ENCODE measurements at places on chromosomes 1 and 21.
A peak's percentile ranks its signal among the peaks of the same experiment; 100 is the strongest.

DNA sequence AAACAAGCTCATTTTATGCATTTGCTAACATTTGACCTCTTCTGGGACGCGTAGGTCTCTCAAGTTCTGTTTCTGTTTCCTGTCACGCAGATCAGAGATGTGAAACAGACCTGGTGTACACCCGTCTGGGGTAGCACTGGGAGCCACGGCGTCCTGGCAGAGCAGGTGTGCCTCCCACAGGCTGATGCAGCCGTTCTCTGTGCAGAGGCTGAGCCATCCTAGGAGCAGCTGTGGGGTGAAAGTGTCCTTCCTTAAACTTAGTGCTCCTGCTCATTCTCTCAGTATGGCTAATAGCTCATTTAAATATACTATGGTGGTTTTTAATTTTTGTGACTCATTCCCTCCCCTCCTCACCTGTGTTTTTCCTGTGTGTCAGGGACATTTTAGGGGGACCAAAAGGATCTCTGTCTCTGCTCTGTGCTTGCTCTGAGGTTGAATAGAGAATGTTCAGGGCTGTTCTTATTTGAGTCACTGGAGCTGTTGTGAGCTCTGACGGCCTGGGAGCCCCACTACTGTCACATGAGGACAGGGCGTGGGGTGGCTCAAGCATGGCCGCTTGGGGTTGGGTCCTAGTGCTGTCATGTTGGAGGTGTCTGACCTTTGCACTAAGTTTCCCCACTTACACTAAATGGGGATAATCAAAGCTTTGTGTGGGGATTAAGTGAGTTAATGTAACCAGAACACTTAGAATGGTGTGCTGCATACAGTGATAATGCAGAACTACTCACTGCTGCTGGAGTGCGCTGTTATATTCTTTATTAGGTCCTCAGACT is 43.0 kb downstream of the GALNT2 start:
- no peak for DNase-seq

GRCh38 chr1:58721247-58721820 is 21.5 kb upstream of the MYSM1 start:
- DNase-seq, result no peak

GRCh38 chr1:111990026-111990877 is 784 bp upstream of the KCND3 start:
- DNase-seq, result peak; percentile 55

- peak; percentile 85 for DNase-seq
These were observed 92.1 kb upstream of the CD53 start for GRCh38 chr1:110780600-110781484.

DNA sequence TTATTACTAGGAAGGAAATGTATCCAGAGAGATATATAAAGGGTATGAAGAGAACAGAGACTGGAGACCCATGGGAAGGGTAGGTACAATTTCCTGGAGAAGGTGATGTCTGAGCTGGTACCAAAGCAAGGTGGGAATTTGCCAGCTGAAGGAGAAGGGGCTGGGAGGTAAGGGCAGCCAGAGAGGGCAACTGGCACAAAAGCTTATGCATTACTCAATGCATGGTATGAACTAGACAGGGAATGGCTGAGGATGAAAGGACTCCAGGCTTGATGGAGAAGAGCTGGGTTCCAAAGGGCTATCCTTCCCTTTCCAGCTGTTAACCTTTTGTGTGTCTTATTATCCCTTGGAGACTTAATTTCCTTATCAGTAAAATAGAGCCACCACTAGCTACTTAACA is 113.6 kb upstream of the GADD45A start:
- DNase-seq, result no peak

DNA sequence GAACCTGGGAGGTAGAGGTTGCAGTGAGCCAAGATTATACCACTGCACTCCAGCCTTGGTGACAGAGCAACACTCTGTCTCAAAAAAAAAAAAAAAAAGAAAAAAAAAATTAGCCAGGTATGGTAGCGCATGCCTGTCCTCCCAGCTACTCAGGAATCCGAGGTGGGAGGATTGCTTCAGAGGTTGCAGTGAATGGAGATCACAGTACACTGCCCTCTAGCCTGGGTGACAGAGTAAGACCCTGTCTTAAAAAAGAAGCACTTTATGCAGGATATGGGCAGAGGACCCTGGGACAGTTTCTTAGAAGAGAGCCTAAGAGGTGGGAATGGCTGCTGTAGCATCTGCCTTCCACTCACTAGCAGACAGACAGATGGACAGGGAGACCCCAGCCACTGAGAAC is 23.0 kb downstream of the IQGAP3 start:
- DNase-seq, result no peak

DNA sequence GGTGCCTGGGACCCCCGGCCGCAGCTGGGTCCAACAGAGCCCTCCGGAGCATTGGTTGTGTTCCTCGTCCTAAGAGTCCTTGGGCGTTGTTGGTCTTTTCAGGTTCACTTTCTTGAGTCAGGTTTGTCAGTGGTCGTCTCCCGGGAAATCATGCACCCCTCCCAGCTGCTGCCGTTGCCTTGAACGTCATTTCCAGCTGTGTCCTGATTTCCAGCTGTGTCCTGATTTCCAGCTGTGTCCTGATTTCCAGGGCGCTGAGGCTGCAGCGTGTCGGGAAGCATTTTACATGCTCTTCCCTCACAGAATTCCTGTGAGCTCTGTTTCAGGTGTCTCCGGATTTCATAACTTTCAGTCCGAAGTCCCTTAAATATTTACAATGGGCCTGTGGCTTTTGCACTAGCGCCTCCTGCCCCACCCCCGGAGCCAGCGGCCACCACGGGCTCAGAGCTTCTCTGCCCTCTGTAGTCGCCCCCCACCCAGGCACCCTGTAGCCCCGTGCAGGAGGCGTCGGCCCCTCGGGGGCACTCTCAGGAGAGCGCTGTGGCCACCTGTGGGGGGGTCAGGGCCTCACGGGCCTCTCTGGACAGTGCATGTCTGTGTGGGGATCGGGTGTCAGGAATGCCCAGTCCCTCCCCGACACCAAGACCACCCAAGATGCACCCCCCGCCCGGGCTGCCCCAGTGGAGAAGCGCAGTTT is 66.7 kb downstream of the COL18A1 start:
- no peak for DNase-seq

DNA sequence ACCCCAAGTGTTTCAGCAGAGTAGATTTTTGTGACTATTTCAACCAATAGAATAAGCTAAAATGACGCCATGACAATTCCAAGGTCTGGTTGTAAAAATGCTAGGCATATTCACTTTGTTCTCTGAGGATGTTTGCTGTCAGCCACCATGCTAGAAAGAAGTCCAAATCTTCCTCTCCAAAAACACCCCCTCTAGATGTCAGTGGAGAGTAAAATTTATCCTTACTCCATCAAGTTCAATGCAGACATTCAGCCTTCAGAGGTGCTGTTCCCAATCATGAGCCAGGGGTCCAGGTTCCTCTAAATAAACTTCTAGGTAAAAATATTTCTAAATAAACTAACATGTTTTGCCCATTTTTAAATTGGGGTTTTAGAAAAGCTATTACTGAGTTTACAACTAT is 395.4 kb upstream of the ADAMTS5 start:
- no peak for DNase-seq

DNA sequence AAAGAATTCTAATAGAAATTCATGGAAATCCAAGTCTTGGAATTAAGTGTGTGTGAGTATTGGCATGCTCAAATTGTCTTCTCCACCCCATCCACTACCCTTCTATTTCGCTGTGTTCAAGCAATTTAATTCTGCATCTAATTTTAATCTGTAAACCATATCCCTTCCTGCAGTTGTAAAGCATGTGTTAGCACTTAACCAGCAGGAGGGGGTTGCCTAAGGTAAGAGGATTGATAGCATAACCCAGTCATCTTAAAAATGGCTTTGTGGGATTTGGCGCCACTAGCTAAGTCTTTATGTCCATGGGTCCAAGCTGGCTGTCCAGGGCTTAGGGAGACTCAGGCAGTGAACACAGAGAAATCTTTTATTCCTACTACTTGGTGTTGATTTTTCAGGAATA is 210.3 kb downstream of the PTPRC start:
- DNase-seq, result no peak
